ENCODE measurements at places on chromosomes 7 and 10. TPM values are rescaled to one million over a fixed set of nuclear protein-coding genes. Genes with fewer than 3 reads are reported as not detected.

RBP3 gene
- total RNA-seq: not detected

ASB10 gene
- total RNA-seq: not detected

HOXA7 gene
- 1.2 TPM for total RNA-seq

OLAH gene
- not detected for total RNA-seq

LIPJ gene
- total RNA-seq: not detected

DOCK1 gene
- not detected for total RNA-seq

PTPN20 gene
- total RNA-seq: not detected

HELLS gene
- 174 TPM for total RNA-seq

MTG1 gene
- total RNA-seq: 101 TPM

NAT16 gene
- not detected for total RNA-seq

C10orf105 gene
- total RNA-seq: 0.09 TPM

EPDR1 gene
- total RNA-seq: not detected

PDLIM1 gene
- 103 TPM for total RNA-seq

NKX1-2 gene
- total RNA-seq: not detected

PLPP4 gene
- total RNA-seq: not detected

TMEM229A gene
- not detected for total RNA-seq

BICC1 gene
- not detected for total RNA-seq

UPP1 gene
- 1.8 TPM for total RNA-seq

TMEM130 gene
- total RNA-seq: 0.57 TPM

CDNF gene
- 3.7 TPM for total RNA-seq

C10orf71 gene
- total RNA-seq: 0.24 TPM

FBXO24 gene
- 1.7 TPM for total RNA-seq

CAV2 gene
- total RNA-seq: not detected

GPNMB gene
- 3.5 TPM for total RNA-seq

TMEM140 gene
- 1.7 TPM for total RNA-seq

OR13A1 gene
- total RNA-seq: 17.4 TPM

PLA2G12B gene
- not detected for total RNA-seq

MKI67 gene
- total RNA-seq: 192 TPM

TWNK gene
- total RNA-seq: 20.3 TPM

NEUROD6 gene
- not detected for total RNA-seq

NOLC1 gene
- total RNA-seq: 131 TPM

PODXL gene
- 2.1 TPM for total RNA-seq

FGFBP3 gene
- total RNA-seq: 2.7 TPM

KNDC1 gene
- not detected for total RNA-seq

CCZ1 gene
- 115 TPM for total RNA-seq

RAB11FIP2 gene
- total RNA-seq: 25.3 TPM

ANXA8 gene
- not detected for total RNA-seq

NT5C2 gene
- 87.3 TPM for total RNA-seq

GDF10 gene
- not detected for total RNA-seq

DLD gene
- 82.3 TPM for total RNA-seq

RNF32 gene
- 3.6 TPM for total RNA-seq

EVX1 gene
- total RNA-seq: not detected

PILRA gene
- 16.0 TPM for total RNA-seq

HOXA1 gene
- 8.2 TPM for total RNA-seq

PAPOLB gene
- total RNA-seq: 0.07 TPM

AGMO gene
- total RNA-seq: not detected

Measured in OCI-LY7 (cell line).